Activated CD8-positive, alpha-beta memory T cell treated with anti-CD3 and anti-CD28 coated beads, Interleukin-2, amount 50 U/mL, for 48 hours (primary cell): ENCODE measurements at places on chromosomes 4 and X.

DNA sequence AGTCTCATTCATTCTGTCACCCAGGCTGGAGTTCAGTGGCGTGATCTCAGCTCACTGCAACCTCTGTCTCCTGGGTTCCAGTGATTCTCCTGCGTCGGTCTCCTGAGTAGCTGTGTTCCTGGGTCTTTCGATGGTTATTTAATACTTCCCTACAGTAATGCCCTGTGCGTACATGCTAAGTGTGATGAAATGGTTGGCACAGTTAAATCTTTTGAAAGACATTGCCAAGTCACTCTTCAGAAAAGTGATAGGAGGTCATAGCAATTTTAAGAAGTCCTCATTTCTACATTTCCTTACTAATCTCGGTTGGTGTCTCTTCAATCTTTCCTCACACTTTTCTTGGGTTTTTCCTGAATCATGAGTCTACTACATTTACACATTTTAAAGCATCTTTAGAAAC lies 14.4 kb downstream of the HTT-AS start:
- no peak for DNase-seq

DNA sequence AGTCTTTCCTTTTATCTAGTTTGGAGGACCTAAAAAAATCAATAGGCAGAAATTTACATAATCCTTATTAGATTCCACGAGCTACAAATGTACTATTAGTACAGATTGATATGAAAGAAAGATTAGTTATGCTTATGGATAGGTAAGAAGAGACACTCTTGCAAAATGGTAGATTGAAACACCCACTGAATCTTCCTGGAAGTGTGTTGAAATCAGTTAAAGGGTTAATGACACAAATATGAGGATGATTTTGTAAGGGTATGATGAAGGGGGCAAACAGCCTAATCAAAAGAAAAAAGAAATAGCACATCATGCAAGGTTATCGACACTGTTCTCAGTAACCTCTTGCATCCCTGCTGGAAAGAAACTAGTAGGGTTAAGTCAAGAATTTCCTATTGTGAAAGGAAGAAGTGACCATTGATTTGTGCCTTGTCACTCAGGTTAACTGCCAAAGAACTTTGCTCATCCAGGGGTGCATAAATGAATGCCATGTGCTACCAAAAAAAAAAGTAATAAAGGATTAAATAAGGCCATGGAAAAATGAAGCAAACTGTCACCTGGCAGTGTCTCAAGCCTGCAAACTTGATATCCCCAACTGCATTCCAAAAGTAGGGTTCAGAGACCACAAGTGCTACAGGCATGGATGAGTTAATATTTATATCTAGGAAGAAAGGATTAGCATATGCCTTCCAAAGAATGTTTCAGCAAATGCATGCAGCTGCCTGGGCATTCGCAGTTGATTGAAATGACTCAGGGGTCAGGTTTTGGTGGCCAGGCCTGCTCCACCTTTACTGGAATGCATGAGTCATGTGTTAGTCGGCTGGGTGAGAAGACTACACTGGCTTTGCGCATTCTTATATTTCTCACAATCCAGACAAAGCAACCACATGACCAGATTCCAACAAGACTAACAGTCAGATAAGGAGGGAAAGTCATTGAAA lies 78.3 kb upstream of the ATXN3L start:
- DNase-seq, result no peak

DNA sequence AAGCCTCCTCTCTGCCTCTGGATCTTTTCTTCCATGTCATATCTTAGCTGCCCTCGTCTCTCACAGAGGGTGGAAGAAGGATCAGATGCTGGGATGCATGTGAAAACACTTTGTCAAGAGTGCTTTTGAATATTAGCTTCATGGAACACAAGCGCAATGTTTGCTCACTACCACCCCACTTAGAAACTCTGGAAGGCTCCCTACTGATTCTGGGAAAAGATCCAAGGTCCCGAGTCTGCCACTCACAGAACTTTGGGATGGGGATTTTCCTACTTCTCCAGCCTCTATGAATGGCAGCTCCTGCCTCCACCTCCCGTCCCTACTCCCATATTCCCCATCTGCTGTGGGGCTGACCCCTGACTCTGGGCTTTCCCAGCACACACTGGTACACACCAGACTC lies 40.2 kb upstream of the CRMP1 start:
- no peak for DNase-seq

DNA sequence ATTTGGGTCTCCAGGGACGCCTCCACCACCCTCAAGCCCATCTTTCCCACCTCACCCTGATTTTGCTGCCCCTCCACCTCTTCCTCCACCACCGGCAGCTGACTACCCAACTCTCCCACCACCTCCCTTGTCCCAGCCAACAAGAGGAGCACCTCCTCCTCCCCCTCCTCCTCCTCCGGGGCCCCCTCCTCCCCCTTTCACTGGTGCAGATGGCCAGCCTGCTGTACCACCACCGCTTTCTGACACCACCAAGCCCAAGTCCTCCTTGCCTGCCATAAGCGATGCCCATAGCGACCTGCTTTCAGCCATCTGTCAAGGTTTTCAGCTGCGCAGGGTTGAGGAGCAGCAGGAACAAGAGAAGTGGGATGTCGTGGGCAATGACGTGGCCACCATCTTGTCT lies 32.4 kb upstream of the ZNF81 start:
- DNase-seq, result no peak
